Immature natural killer cell (primary cell): ENCODE measurements at places on chromosomes 11 and 22.

- DNase-seq, result peak; percentile 49
Observed at GRCh38 chr11:45097721-45098493, 48.5 kb upstream of the PRDM11 start.

- DNase-seq, result no peak
Observed at GRCh38 chr11:36485298-36486002, 24.6 kb downstream of the TRAF6 start.

- DNase-seq, result peak; percentile 85
Observed at GRCh38 chr22:50445071-50445879, 29.6 kb downstream of the SBF1 start.

DNA sequence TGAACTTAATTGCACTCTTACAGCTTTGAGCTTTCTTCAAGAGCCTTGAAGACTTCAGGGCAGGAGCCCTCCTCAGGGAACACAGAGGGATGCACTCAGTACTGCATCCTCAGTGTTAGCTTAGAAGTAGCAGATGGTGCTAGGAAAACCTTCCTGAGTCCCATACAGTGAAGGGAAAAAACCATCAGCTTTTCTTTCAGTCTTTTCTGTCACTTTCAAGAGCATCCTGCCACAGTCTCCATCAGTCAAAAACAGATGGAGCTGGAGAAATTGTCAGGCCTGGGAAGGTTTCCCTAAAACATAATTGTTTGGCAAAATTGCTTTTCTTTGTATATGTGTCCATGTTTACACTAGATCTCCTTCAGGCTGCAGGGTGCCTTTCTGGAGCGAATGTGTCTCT, 384.1 kb downstream of the NELL1 start:
- no peak for DNase-seq

DNA sequence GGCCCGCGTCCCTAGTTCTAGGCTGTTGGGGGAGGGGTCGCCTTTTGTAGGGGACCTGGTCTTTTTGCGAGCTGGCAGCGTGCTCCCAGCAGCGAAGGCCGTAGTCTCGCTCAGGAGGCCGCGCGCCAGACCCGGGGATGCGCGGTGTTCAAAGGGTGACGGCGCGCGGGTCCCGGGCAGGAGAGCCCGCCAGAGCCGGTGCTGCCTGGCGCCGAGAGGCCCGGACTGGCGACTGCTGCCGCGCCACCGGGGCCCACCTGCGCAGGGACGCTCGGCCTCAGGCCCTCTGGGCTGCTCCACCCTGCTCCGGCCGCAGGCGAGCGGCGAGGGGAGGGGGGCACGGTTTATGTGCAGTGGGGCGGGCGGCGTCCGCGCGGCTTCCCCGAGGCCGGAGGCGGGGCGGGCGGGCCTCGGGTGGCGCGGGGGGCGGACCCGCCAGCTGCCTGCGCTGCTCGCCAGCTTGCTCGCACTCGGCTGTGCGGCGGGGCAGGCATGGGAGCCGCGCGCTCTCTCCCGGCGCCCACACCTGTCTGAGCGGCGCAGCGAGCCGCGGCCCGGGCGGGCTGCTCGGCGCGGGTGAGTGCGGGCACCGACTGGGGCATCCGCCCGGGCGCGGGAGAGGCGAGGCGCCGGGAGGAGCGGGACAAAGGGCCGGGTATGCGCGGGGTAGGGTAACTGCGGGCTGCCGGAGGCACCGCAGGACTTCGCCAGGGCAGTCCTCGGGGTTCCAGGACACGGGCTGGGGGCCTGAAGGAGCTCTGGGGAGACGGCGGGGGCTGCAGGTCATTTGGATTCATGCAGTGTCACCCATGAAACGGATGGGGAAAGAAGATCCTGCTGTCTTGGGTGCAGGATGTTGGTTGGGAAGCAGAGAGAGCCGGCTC, at the start of gene PRSS23:
TSS of gene PRSS23 (plus strand) at position 467 of the 884 bp plus-strand sequence. CDS start 7,102 bp downstream, outside the sequence.
- peak; percentile 74 for DNase-seq

DNA sequence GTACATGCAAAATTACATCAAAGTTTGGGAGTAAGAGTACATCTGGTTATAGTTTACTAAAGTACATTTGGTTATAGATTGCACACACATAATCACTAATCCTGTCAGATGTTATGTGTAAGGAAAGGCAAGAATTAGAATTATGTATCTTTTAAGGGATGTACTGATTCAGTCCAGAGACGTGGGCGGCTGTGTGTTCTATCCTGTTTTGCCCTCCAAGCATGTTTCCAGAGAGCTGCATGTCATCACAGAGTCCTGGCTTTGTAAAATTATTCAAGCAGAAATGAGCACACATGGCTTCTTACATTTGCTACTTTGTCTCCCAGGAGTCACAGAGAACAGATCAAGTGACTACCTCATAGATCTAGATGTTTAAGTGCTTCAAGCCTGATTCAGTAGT, 33.2 kb upstream of the CEP126 start:
- DNase-seq, result no peak

DNA sequence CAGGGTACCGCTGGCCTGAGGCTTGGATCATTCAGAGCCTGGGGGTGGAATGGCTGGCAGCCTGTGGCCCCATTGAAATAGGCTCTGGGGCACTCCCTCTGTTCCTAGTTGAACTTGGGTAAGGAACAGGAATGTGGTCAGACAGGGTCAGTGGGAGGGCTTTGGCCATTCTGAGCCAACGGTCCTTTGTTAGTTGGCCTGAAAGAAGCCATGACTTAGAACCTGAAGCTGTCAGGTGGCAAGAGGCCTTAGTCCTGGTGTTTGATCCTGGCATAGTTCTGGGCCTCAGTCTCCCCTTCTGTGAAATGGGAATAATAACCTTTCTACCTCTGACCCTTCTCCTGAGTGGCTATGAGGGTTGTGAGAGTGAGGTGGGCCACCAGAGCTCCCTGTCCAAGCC, 8.3 kb downstream of the PGAP2 start:
- no peak for DNase-seq

- no peak for DNase-seq
Observed at GRCh38 chr11:12556155-12556554, 118.1 kb upstream of the TEAD1 start.
